Dermis microvascular lymphatic vessel endothelial cell (primary cell): ENCODE measurements at places on chromosomes 12 and 14. TPM values are rescaled to one million over a fixed set of nuclear protein-coding genes. Genes with fewer than 3 reads are reported as not detected.

Gene DPPA3
- not detected in 2 replicates for total RNA-seq

Gene SLC4A8
- 0.76 and 0.90 TPM in 2 replicates for total RNA-seq

Gene CD163
- under 0.01 TPM in 1 of 2 replicates, not detected in the other for total RNA-seq

Gene TAS2R42
- total RNA-seq: not detected in 2 replicates

Gene HSPA2
- total RNA-seq: 3.3 and 6.3 TPM in 2 replicates

Gene SSPN
- 0.39 and 0.76 TPM in 2 replicates for total RNA-seq

Gene PTCSC3
- total RNA-seq: not detected in 2 replicates

Gene ST8SIA1
- 0.13 and 0.26 TPM in 2 replicates for total RNA-seq

Gene C12orf54
- total RNA-seq: not detected in 2 replicates

Gene HIGD1C
- not detected in 2 replicates for total RNA-seq

Gene ZFHX2
- total RNA-seq: 0.13 TPM in 2 replicates

Gene SYNJ2BP
- total RNA-seq: 16.8 and 18.2 TPM in 2 replicates

Gene FOXM1
- 4.7 and 5.1 TPM in 2 replicates for total RNA-seq

Gene ESRRB
- not detected in 2 replicates for total RNA-seq

DNA sequence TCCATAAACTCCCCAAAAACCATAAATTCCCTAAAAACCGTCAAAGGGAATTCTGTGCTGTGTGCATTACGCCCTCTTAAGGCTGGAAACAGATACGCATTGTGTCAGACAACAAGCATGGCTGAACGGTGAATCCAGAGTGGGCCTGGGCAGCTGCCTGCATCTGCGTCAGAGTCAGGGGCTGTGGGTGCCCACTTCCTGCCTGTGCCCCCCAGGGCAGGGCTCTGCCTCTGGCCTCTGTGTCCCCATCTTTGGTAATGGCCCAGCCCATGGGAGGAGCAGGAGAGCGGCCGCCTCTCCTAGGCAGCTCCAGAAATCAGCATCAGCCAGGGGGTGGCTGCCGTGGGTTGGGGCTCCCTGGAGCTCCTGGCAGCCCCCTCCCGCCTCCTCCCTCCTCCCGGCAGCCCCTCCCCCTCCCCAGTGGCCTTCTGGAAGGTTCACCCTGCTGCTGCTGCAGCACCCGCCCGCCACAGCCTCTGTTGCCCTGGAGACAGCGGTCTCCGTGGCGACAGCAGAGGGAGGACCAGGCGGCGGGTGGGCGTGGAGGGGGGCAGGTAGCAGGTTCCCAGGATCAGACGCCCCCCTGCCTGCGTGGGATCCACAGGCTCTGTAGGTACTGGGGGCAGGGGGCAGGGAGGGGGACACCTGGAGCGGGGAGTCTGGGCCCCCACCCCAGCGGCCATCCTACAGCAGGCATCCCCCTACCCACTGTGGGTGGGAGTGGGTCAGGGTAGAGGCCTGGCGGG, 5.9 kb downstream of the MMP17 start:
- DNase-seq: no peak

DNA sequence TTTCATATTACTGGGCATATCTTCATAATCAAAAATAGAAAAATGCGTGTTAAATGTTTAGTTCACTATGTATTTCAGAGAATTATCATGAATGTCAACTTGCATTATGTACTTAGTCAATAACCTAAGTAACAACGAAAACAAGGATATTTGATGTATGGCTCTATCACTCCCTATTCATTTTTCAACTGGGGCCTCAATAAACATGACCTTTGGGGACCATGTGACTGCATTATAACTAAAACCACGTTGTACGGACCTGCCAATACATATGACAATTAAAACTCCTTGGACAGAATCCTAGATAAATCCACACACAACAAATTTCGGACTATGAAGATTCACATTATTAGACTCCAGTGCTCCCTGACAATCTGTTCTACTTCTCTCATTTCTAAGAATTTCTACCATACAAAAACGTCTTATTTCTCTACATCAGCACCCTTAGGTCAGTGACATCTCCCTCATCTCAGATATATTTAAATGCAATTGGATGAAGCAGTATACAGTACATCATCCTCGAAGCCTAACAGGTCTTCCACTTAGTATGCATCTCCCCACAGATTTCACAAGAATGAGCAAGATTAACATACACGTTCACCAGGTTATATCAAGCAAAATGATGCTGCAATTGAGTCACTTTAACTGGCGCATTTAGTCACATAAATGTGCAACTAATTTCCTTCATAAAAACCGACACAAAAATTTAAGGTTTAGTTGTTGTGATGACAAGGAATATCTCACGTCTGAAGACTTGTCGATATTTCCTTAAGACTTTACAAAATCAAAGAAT, 1.5 kb downstream of the UBE2N start:
- no peak for DNase-seq

DNA sequence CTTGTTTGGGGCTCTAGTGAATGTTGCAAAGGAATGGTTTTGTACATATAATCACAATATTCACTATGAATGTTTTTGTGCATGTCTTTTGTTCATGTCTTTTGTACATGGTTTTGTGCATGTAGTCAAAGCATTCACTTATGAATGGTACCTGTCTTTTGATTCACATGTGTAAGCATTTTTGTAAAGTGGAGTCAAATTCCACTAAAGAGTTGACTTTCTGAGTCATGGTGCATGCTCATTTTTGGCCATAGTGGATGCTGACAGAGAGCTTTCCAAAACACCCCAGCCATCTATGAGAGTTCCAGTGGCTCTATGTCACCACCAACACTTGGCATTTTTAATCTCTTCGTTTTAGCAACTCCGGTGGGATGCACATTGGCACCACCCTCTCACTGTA, 1185.9 kb upstream of the TMEM132C start:
- no peak for DNase-seq

DNA sequence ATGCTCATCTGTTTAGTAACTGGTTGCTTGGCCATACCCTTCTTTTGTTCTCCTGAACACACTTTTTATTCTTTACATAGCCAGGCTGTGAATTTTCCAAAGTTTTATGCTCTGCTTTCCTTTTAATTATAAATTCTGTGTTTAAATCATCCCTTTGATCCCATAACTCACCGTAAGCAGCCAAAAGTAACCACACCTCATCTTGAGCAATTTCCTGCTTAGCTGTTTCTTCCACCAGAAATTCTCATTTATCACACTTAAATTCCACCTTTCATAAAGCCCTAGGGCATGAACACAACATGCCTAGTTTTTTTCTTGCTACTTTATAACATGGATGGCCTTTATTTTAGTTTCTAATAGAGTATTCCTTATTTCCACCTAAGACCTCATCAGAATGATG, 510.7 kb downstream of the C12orf50 start:
- no peak for DNase-seq

DNA sequence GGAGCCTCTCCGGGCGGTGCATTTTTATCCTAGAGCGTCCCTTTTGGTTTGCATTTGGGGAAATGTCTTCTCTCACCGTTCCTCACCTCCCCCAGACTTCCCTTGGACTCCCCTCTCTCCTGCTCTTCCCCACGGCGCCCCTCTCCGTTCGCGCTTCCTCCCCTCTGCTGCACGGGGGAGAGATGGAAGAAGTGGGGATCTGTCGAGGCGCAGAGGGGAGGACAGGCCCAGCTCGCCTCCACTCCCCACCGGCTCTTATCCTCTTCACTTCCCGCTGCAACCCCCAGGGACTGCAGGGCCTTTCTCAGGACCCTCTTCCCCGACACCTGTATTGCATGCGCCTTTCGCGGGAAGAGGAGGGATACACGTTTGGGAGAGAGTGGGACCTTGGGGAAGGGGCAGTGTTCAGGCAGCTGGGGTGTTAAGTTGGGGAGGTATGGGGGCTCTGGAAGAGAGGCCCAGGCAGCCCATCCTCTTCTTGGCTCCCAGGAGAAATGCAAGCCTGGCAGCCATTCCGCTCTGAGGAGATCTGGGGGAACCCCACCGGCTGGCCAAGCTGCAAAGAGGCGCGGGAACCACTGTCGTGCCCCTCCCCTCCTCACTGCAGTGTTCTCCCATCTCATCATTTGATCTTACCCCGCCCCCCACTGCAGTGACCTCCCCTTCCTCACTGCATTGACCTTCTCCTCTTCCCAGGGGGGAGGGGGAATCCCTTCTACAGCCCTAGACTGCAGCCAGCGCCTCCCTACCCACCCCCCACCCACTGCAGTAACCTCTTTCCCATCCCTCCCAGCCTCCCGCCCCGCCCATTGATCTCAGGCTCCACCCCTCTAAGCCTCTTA, 788 bp downstream of the ENO2 start:
- no peak for DNase-seq

- peak; percentile 58 for DNase-seq
Observed at GRCh38 chr12:108825201-108825950, 32.0 kb downstream of the SSH1 start.

DNA sequence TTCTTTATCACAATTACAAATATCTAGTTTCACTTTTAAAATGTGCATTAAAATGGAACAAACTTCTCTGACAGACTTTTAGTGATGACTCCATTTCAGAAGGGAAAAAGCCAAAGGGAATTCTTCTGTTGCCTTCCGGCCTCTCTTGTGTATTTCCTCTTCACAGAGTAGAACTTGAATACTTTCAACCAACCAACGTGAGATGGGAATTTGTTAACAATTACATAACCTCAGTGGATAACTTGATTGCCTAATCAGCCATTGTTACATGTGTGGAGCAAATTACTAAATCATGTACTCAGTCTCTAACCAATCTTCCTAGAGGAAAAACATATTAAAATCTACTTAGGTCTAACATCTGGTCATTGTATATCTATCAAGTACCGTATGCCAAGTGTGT, 291.1 kb downstream of the SYT1 start:
- DNase-seq: peak; percentile 47

DNA sequence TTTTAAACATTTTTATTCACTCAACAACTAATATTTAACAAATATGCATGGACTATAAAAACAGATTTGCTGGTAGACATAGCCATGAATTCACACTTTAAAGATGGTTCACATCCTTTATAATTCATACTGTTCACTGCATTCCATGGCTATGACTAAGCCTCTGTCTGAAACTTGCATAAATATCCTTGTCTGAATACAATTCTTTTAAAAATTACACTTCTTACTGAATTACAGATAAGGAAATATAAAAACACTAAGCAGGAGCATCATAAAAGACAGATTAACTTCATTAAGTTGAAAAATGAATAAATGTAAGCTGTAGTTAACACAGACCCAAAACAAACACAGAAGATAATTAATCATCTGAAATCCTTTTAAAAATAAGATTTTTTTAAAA, 53.8 kb downstream of the GXYLT1 start:
- no peak for DNase-seq

GRCh38 chr12:110720516-110720915, 22.2 kb downstream of the PPP1CC start:
- no peak for DNase-seq

GRCh38 chr14:96673706-96674105, 123.5 kb upstream of the VRK1 start:
- DNase-seq: no peak

DNA sequence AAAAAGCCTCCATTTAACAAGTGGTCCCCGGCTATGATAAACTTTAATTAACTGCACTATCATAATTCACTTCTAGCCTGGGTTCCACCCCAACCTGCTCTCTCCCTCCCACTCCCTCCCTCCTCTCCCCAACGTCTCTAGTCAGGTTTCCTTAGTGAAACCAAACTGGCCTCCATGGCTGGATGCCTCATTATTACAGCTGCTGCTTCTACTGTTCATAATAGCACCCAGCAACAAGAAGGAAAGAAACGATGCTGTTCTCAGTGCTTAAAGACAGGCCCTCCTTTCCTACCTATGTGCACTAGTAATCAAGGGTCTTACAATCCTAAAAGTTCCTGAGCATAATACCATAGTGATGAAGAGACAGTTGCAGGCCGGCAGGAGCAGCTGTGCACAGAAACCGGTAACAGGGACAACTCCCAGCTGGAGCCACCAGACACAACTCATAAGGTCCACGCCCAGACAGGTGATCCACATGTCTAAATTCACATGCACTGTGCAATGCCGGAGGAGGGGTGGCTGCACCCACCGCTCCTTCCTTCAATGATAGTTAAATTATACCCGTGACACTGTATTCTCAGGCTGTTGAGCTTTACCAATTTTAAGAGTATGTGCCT, 6.2 kb downstream of the IRF2BPL start:
- DNase-seq: no peak

DNA sequence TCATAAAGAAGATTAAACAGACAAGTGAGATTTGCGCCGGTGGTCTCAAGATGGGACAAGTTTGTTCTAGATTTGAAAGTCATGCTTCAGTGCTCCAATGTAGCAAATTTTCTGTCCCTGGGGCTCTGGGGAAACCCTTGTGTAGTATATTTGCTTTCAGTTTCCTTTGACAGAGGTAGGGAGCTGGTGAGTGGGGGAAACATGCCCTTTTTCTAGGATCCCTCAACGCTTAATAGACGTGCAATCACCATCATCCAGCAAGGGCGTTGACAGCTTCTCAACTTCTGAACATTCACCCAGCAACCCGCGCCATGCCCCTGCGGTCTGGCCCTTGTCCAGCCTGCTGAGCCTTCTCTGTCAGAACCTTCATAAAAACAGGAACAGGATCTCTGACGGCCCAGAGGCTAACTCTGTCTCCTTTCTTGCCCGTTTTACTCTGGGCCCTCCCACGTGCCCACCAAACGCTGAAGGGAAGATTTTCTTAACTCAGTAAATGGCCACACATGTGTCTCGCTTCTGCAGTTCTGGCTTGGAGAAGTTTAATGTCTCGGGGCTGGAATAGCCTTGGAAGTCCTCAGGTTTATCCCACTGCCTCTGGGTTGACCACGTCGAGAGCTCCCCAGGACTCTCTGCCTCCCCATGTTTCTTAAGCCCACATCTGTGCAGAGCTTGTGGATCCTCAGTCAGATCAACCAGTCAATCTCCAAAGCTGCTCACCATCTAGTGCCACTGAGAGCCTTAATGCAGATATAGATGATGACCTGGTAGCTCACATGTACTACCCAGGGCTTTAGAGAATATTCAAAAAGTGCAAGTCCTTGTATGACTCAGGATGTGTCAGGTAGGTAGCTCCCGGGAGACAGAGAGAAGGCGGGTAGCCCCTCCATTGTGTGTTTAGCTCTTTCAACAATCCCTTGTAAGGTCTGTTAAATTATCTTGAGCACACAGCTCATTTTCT, 58.1 kb upstream of the CCND2 start:
- DNase-seq: no peak

DNA sequence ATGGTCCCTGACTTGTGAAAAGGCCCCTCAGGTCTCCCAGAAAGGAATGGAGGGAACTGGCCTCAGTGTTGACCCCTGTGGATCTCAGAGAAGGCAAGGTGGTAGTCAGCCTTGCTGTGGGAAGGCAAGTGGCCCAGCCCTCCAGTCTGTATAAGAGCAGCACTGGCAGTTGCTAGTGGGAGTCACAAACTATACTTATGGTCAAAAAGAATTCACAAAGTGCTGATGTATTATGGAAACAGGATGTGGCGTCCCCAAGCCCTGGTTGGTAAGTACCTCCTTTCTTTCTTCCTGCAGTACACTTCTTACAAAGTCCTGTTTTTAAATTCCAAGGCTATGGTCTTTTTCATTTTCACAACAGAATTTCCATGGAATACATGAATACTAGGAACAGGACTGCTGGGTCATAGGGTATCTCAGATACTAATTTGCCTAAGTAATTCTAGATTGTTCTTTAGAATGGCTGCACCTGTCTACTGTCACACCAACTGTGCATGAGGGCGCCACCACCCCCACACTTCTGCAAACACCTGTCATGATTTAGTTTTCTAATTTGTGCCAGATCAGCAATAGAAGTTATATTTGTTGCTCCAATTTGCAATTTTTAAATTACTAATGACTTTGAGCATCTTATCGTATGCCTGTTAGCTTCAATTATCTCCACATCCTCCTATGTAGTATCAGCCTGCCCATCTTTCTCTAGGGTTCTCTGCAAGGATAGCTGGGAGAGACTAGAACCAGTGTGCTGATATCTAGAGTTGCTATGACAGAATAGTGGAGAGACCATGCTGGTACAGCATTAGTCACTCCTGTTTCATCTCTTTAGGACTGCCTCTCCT, 40.7 kb upstream of the TMEM263 start:
- no peak for DNase-seq
